Thoracic aorta (tissue), 2 donors: ENCODE measurements at places on chromosomes 1 and 21.

GRCh38 chr1:114558544-114558943, 22.9 kb downstream of the BCAS2 start:
- no peak for DNase-seq

DNA sequence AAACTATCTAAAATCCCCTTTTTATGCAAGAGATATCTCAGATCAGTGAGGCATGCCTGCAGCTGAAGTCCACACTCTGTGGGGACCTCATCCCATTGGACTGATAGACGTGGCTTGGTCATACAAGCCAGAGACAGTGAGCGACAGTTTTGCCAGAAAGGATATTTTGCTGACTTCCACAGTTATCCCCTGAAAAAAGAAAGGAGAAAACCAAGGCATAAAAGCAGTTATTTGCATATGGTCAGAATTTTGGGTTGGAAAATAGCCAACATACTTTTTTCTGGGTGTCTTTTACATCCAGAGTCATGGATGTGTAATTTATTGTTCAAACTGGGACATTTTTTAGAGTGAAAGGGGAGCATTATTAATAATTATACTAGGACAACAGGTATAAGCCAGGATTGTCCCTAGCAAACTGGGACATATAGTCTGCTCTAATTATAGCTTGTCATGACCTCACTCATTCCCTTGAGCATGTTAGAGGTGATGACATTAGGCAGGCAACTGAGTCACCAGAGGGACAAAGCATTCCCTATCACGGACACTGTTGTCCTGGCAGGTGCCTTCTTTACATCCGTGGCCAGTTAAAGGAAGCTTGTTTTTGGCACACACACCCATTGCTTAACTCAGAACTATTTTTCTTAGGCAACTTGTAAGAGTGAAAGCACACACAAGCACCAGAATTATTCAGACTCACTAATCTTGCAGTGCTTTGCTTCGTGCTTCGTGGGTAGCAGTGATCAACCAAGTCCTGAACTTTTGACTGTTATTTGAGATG, 65.5 kb downstream of the PRRX1 start:
- DNase-seq, result peak; percentile 19

DNA sequence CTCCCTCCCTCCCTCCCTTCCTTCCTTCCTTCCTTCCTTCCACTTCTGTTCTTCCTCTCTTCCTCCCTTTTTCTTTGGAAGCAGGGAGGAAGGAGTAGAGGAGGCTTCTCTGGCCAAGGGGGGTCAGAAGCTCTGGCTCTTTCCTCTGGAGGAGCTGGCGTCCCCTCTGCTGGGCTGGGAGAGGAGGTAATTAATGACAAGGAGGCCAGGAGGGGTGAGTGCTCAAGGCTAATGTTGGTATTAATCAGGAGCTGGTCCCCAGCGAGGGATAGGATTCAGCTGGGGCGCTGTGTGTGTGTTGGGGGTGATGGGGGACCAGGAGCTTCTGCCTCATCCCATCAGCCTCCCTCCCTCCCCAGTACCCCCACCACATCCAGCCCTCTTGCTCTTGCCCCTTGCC, 6.2 kb upstream of the PEAR1 start:
- no peak for DNase-seq

DNA sequence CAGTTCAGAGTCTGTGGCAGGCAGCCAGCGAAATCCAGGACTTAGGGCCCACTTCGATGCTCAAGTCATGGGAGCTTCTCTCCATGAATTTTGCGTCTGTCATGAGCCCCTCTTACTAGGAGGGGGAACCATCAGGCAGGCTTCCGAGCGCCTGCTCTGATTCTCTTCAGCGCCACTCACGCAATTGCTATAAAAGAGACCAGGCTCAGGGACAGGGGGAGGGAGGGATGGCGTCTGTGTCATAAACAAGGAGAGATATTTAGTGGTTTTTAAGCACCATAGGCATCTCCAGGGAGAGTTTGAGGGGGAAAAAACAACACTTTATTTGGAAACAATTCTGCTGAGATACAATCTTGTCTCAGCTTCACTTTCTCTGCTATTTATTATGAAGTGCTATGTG, 60.6 kb downstream of the NAV1 start:
- DNase-seq, result no peak

- DNase-seq, result no peak
Observed at GRCh38 chr1:195745189-195746010, 862.8 kb downstream of the KCNT2 start.

- DNase-seq, result no peak
Observed at GRCh38 chr1:102107441-102107840, 110.7 kb upstream of the OLFM3 start.

GRCh38 chr1:153122831-153123421, 9.6 kb upstream of the SPRR2F start:
- no peak for DNase-seq

DNA sequence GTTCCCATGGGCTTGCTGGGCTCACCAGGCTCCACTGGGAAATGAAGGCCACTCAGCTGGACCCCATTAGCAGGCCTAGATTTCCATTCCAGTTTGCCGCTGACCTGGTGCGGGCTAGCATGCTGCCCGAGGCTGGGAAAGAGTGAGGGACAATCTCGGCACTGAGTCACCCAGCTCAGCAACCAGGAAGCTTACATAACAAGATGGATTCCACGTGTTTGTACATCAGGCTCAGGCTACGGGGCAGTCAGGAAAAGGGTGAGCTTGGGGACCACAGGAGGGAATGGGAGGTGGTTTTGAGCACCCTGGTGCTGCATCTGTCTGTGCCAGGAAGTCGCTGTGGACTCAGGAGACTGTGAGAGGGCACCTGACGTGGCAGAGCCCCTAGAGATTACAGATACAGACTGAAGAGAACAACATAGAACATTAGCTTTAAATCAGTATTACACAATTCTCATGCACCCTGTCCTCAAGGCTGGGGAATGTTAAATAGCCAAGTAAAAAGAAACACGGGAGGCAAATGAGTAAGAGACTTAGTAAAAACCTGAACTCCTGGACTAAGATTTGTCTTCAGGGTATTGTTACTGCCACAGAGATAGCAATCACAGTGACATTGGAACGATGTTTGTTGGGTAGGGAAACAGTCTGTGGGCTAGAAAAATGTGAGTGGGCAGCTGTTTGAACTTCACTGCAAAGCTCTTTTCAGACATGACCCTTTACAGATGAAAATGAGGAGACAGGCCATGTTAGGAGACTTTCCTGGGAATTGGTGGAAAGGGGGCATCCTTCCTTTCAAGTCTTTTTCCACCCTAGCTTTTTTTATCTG, 51.1 kb downstream of the GLUL start:
- no peak for DNase-seq

DNA sequence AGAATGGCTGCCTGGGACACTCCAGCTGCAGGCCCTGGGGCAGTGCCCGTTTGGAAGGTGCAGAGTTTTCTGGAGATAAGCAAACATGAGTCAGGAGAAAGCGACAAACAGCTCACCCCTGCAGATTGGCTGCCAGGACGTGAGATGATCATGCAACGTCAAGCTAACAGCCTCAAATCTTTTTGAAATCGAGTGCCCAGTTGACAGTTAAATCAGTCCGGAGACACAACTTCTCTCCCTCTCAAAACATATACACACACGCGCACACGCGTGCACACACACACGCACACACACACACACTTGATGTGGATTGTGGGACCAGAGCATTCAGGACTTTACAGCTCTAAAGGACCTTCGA, 49.4 kb downstream of the TENT5C start:
- no peak for DNase-seq

DNA sequence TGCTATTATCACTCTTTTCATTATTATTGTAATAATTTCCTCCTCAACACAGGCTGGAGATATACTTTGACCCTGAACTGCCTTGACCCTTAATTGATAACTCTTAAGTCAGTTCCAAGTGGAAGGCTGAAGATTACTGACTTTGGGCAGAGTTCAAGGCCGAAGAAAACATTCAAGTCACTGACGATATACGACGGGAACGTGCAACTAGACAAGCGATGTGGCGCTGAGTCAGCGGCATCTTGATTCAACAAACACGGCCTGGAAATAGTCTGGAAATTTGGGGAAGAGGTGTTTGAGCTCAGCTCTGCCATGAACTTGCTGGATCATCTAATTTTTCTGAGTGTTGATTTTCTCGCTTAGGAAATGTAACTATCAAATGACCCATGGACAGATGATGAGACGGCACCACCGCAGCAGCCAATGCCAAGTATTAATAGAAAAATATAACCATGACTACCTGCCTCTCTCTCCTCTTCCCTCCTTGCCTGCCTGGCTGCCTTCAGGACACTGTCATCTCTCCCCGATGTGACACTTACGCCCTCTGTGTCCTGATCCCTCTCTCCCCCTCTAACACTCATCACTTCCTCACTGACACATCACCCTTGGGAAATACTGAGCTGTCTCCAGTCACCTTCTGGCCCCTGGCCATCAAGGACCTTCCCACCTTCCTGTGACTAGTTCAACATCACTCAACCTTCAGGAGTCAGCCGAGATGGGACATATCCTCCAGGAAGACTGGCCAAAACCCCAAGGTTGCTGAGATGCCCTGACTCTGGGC, 49.4 kb downstream of the TMCO4 start:
- no peak for DNase-seq

DNA sequence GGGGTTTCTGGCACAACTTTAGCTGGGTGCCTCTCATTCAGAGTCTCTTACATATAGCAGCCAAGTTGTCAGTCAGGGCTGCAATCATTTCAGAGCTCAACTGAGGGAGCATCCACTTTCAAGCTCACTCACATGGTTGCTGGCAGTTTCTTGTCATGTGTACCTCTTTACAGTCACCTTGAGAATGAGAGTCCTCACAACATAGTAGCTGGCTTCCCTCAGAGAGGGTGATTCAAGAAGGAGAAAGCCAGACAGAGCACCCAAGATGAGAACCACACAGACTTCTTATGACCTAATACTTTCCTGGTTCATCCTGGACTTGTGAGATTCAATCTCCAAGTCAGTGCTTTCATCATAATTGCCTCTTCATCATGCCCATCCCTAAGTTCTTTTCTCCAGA, 57.2 kb downstream of the DPT start:
- no peak for DNase-seq

- no peak for DNase-seq
Observed at GRCh38 chr1:85148524-85149250, 52.1 kb downstream of the SYDE2 start.

GRCh38 chr1:45141247-45142003, 65.0 kb downstream of the ZSWIM5 start:
- no peak for DNase-seq

DNA sequence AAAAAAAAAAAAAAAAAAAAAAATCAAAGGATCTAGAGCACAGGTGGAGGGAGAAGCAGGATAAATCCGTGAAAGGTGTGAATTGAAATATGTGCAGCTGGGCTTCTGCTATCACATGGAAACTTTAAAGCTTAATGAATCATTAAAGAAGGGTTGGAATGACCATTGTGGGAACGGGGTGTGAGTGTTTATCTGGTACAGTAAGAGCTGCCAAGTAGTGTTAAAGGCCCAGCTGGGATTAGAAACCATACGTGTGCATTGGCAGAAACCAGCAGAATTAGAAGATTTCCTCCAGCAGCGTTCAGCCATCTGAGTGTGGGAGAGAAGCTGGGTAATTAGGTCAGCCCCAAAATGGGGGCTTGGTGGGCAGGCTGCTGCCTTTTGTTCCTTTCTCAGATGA, 13.5 kb downstream of the FALEC start:
- DNase-seq, result no peak

- no peak for DNase-seq
Observed at GRCh38 chr1:205391386-205391785, 30.5 kb downstream of the LEMD1 start.

GRCh38 chr1:103911450-103911849, 161.8 kb downstream of the AMY1C start:
- no peak for DNase-seq

- DNase-seq, result no peak
Observed at GRCh38 chr1:112721966-112722524, 6.9 kb upstream of the PPM1J start.

DNA sequence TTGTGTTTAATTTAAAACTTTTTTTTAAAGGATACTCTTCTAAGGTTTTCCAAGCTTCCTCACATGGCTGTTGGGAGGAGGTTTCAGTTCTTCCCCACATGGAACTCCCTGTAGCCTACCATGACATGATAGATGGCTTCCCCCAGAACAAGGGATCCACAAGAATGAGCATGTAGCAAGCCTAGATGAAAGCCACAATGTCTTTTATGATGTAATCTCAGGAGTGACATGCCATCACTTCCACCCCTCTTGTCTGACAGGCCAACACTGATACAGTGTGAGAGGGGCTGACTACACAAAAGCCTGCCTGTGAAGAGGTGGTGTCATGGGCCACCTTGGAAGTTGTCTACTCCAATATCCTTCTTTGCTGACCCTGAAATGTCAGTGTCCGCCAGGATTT, 32.0 kb downstream of the CD34 start:
- DNase-seq, result no peak

- DNase-seq, result no peak
Observed at GRCh38 chr21:45999581-46000181, 18.1 kb downstream of the COL6A1 start.

DNA sequence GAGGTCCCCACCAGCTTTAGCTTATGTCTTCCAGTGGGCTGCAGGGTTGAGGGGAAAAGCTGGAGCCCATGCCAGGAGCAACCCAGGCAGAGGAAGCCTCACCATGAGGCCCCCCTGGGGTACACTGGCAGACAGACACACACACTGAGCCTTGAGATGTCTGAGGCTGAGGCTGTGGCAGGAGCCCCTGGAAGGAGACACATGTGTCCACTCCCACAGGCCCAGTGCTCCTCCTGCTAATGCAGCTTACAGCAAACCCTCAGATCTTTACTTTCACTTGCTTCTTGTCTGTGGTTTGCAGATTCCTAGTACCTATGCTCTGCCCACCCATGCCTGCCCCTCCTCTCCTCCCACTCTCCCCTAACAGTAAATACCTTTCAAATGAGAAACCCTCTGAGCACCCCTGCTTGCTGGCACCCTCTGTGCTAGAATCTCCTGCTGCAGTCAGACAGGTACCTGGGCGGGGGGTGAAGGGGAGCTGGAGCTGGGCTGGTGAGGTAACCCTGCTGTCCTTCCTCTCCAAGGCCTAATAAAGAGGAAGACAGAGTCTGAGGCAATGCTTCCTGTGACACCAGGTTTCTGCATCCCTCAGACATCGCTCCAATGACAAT, 63.4 kb upstream of the NEK2 start:
- DNase-seq, result no peak

GRCh38 chr1:220843481-220844011, 35.7 kb upstream of the HLX start:
- DNase-seq, result no peak

- no peak for DNase-seq
Observed at GRCh38 chr1:77476475-77476874, 194.7 kb downstream of the AK5 start.

DNA sequence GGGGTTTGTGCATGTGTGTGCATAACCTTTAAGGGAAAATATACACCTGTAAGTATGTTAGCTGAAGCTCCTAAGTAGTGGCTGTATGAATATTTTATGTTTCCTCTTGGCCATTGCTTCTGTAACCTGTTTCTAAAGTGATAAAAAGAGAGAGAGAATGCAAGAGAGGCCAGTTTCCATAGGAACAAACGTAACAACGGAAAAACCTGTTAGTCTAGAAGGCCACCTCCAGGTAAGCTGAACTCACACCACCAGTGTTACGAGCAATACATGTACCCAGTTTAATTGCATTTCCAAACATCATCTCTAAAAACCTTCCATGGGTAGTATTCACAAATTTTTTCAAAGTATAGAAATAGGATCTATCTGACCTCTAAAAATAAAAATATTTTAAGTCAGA, 63.1 kb downstream of the PLPPR4 start:
- no peak for DNase-seq
